ENCODE measurements at places on chromosomes 11 and 22. TPM values are rescaled to one million over a fixed set of nuclear protein-coding genes. Genes with fewer than 3 reads are reported as not detected.

Gene RAB36
- total RNA-seq: 0.74 TPM

Gene ZNF195
- total RNA-seq: 17.7 TPM

Gene SPI1
- not detected for total RNA-seq

Gene ASRGL1
- total RNA-seq: 134 TPM

Gene TCN2
- 61.3 TPM for total RNA-seq

Gene POU2AF1
- not detected for total RNA-seq

Gene PRSS23
- total RNA-seq: 426 TPM

Measured in pulmonary artery endothelial cell (primary cell).